IMR-90 (cell line): ENCODE measurements at places on chromosomes 4 and X. TPM values are rescaled to one million over a fixed set of nuclear protein-coding genes. Genes with fewer than 3 reads are reported as not detected.

Gene TMPRSS11A
- not detected in 2 replicates for total RNA-seq

Gene ADAM29
- not detected in 2 replicates for total RNA-seq

Gene TIGD4
- not detected in 2 replicates for total RNA-seq

Gene AVPR2
- total RNA-seq = not detected in 2 replicates

DNA sequence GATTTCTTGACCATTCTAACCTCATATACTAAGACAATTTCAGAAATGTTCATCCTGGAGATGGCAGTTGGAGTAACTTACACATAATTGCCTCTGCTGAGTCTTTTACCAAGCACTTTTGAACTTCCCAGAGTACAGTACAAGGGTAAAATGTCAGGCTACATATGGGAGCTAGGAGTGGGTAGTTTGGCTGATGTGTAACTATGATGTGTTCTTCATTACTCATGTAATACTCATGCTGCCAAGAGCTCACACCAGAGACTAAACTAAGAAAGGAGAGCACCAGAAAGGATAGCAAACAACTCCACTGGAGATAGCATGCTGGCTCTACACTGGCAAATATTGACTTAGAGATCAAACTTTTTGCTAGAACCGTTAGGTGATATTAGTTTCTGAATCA lies 194.0 kb downstream of the PDGFRA start:
- DNase-seq = peak; percentile 59

GRCh38 chr4:137361756-137362470 lies 170.4 kb downstream of the PCDH18 start:
- peak; percentile 32 for DNase-seq

DNA sequence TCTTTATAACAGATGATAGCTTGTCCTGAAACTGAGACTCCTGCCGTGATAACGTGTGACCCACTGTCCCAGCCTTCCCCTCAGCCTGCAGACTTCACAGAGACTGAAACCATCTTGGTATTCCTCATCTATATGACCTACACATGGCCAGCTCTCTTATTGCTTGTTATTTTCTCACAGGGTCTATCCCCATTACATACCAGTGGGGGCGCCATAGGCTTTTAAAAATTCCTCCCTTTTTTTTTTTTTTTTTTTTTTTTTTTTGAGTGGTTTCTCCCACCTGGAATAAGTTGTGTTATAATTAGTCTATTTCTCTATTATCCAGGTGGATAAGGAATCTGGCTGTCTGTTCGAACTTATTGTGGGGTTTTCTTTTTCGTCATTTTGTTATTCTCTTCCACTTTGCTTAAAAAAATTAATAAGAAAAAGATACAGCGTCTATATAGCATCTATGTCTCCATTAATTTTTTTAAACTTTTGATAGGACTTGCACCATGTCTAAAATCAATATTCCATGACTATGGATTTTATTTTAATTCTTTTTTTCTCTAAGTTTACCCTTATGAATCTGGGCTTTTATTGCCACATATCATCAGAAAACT lies 47.2 kb downstream of the GYG2 start:
- DNase-seq = no peak

DNA sequence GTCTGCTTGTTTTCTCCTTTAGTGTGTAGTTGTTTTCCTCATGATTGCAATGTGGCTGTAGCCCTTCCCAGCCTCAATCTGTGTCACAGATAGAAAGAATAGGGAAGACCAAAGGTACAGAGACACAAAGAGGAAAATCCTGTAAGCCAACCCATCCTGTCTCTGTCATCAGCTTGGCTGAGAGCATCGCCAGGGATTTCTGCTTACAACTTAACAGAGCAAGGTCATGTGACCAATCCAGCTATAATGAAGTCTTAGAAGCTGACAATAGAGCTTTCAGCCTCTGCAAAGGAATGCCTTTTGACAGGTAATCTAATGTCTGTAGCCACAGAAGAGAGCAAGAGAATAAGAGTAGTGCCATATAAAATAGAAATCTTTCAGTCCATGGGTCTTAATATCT lies 1598.0 kb upstream of the AGA start:
- no peak for DNase-seq

- peak; percentile 32 for DNase-seq
These were observed 33.1 kb downstream of the TET2 start for GRCh38 chr4:105179539-105180401.

- DNase-seq = peak; percentile 20
These were observed 40.8 kb downstream of the CLNK start for GRCh38 chr4:10643600-10644425.

DNA sequence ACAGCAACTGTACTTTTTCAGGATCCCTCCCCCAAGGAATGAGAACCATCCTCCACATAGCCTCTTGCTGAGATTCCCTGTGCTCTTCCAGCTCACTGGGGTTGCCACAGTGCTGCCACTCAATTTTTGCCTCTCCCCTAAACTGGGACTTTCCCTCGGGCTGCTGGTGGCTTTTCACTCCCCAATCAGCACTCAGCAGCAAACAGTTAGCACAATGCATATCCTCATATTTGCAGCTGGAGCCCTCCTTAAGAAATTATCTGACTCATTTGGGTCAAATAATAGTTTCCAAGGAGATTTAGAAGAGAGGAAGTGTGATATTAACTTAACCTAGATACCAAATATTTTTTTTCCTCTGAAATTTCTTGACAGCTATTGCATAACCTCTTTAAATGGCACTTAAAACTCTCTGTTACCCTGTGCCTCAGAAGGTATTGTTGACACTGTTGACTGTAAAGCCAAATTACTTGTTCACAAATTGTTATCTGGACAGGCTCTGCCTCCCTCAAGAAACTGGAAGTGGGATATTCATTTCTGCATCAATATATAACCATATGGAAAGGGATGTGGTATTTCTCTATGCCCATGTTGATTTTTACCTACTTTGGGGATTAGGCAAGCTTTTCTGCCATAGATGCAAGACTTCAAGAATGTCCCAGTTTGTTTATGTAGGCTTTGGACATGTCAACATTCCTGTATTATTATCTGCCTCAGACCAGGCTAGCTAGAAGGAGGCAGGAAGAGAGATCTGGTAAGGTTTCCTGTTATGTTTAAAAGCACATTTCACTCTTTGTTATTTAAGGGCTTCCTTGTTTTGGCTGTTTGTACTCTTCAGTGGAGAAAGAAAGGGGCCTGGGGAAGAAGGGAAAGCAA lies 58.0 kb downstream of the SEPTIN11 start:
- DNase-seq = peak; percentile 83
